Central memory CD8-positive, alpha-beta T cell (primary cell): ENCODE measurements at places on chromosomes 6 and 20.

- DNase-seq = no peak
Observed at GRCh38 chr6:157615420-157615769, 207.7 kb upstream of the SNX9 start.

DNA sequence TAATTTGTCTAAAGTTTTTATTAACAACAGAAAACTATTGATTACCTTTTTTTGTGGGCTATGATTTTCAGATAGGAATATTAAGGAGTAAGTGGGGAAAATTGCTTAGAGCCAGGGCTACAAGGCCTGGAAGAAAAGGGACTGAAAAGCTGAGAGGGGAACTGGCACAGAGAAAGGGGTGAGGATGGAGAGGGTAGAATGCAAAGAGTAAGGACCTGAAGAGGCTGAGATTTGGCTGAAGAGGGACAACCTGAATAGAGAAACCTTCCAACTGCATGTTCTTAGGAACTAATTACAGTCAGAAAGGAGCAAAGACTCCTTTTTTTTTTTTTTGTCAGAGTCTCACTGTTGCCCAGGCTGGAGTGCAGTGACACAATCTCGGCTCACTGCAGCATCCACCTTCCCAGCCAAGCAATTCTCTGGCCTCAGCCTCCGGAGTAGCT lies 16.7 kb downstream of the BTN2A1 start:
- DNase-seq = no peak

- no peak for DNase-seq
Observed at GRCh38 chr6:24926192-24926591, 9.6 kb downstream of the RIPOR2 start.

DNA sequence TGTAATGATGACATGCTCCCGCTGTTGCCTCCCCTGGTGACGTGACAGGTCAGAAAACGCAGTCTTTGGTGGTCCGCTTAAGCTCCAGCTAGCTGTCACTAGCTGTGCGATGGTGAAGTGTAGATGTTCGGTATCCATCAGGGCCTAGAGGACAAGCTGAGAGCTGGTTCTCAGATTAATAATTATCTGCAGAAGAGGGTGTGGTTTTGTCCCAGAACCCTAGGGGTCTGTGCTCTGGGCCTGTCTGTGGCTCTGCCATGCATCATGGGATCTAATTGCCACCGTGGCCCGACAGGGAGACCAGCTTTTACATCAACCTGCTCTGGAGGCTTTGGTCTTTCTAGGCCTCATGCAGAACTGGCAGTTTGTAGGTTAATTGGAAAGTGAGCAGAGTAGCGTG lies 34.1 kb downstream of the ERMARD start:
- DNase-seq = no peak

GRCh38 chr6:95248499-95248898 lies 328.8 kb upstream of the MANEA start:
- no peak for DNase-seq

- DNase-seq = no peak
Observed at GRCh38 chr6:120378582-120379220, 955.6 kb downstream of the TBC1D32 start.

- DNase-seq = no peak
Observed at GRCh38 chr6:120681204-120681603, 653.1 kb downstream of the TBC1D32 start.

- DNase-seq = no peak
Observed at GRCh38 chr20:42340368-42340767, 722.2 kb upstream of the CHD6 start.

- no peak for DNase-seq
Observed at GRCh38 chr6:17059850-17060249, 42.0 kb upstream of the STMND1 start.

- no peak for DNase-seq
Observed at GRCh38 chr6:56849896-56850295, 105.0 kb upstream of the BEND6 start.

- no peak for DNase-seq
Observed at GRCh38 chr6:167331565-167331964, 6.7 kb downstream of the TTLL2 start.

DNA sequence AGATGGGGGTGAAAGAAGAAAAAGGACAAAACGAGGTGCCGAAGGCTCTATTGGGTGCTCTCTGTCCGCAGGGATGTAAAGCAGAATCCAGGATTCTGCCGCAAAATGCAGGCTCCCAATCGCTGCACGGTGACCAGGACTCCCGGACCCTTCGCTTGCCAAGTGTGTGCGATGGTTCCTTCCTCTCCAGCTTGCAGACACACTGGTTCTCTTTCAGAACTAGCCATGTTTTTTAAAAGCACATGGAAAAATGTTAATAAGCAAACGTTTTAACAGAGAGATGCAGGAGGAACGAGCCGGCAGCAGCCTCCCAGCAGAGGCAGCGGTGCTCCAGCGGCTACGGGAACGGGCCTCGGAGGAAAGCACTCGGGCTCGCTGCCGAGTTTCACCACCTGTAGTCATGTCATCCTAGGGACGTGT lies 59.6 kb downstream of the ZNF831 start:
- no peak for DNase-seq

DNA sequence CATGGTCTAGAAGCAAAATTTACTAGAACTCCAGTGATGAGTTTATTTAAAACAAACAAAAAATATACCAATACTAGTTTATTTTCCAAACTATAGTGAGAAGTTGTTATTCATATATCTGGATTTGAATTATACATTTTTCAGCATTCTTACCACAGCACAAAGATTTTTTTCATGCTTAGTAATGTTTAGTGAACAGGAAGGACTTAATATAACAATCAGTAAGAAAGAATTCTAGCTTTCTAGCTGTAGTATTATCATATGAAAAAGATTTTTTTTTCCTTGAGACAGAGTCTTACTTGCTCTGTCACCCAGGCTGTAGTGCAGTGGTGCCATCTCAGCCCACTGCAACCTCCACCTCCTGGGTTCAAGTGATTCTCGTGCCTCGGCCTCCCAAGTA lies 13.8 kb downstream of the MARCKS start:
- no peak for DNase-seq

DNA sequence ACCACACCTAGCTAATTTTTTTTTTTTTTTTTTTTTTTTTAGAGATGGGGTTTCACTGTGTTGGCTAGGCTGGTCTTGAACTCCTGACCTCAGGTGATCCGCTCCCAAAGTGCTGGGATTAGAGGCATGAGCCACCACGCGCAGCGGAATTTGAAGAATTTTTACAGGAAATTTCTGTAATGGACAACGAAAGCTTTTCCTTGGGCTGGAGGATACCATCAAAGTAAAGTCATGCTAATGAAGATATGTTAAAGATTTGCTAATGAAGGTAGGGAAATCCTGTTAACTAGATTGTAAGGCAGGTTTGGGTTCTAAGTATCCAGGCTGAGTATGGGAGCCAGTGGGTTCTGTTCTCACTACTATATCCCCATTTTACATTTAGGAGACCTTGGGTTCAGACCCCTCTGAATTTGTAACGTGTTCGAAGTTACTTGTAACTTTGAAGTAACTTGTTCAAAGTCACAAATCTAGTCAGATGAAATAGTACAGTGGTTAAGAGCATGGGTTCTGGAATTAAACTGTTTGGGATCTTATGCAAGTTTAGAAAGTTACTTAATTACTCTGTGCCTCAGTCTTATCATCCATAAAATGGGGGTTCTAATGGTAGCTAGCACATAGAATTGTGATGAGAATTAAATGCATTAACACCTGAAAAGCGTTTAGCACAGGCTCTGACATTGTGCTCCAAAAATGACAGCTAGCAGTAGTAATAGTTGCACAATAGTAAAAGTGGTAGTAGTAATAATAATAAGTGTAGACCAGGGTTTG lies 123.4 kb upstream of the GPR6 start:
- no peak for DNase-seq

DNA sequence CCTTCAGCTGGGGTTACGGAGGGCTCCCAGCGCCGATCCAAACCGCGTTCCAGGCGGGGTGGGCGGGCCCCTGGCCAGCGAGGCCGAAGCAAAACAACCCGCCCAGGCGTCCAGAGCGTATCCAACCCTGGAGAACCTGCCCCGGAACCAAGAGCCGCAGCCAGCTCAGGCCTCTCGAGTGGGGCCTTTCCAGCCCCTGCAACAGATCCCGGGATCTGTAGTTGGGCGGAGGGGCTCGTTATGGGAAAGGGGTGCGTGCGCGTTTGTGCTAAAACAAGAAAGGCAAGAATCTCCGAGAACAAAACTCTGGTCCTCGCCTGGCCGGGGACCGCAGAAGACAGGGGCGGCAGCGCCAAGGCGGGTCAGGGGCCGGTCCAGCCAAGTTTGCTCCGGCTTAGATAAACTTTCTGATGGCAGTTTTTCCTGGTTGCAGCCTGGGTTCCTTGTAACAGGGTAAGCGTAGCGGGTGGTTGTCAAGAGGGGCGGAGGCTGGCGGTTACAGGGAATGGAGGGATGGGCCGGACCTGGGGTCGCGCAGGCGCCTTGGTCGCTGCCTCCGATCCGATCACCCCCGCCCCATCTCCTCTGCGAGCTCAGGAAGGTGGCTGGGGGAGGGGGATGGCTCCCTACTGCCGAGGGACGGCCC lies 448 bp upstream of the RIN2 start:
- DNase-seq = no peak

- no peak for DNase-seq
Observed at GRCh38 chr6:22657352-22657980, 88.1 kb downstream of the HDGFL1 start.

GRCh38 chr20:60819511-60819910 lies 432.6 kb upstream of the CDH4 start:
- DNase-seq = no peak

GRCh38 chr20:24619212-24619611 lies 149.8 kb downstream of the SYNDIG1 start:
- DNase-seq = no peak

DNA sequence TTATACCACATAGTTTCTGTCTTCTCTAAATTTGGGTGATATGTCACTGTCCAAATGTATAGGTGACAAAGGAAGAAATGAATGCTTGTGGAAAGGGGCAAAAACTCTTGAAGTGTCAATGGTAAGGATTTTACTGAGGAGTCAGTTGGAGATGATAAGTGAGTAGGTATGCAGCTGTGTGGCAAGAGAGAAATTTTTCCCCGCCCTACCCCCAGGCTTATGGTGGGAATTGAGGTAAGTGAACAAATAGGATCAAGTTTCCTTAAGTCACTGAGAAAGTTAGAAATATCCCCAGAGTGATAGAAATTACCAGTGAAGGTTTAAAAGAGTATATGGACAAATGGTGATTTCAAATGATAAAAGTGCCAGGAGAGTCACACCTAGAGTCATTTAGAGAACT lies 11.8 kb downstream of the DSE start:
- DNase-seq = no peak

DNA sequence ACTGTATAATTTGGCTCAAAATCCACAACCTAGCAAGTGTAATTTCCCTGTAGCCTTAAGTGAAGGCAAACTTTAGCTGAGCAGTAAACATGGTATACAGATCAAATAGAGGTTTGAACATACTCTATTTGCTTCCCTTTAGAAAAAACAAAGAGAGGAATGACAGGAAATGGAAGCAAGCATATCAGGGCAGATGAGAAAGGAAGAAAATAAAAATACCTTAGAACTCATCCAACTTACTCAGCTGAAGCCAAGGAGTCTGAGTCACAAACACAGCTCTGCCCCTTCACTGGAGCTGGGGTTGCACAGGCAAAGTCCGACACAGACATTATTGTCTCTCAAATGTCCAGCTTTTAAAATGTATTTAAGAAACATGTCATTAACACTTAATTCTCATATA lies 379.9 kb upstream of the IRAK1BP1 start:
- no peak for DNase-seq

- no peak for DNase-seq
Observed at GRCh38 chr6:85004361-85004995, 240.1 kb upstream of the TBX18 start.

DNA sequence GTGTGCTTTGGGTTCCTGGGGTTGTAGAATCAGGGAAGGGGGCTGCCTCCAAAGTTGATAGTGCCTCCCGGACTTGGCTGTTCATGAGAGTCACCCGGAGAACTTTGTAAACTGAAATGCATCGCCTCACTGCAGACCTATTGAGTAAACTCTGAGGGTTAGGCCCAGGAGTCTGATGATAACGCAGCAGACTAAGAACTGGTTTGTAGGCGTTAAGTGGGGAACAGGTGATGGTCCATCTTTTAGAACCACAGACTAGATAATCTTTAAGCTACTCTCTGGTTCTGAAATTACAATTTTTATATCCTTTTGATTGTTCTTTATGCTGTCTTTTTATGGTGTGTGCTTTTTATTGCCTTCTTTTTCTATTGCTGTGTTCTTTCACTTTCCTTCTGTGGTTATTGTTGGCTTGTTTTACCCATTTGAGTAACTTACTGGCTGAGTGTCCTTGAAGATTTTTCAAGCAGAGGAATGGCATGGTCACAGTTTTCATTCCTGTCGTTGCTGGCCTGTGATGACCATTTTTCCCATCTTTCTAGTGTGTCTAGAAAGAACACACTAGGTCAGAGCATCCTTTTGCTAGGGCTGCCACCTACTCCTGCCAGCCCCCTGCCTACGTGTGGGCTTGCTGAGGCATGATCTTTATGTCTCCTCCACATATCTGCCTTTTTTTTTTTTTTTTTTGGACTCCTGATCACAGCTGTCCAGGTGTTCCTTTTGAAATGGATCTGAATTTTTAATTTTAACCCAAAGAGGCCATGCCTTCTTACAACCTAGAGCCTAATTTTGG lies 30.9 kb downstream of the LRRC1 start:
- DNase-seq = no peak

DNA sequence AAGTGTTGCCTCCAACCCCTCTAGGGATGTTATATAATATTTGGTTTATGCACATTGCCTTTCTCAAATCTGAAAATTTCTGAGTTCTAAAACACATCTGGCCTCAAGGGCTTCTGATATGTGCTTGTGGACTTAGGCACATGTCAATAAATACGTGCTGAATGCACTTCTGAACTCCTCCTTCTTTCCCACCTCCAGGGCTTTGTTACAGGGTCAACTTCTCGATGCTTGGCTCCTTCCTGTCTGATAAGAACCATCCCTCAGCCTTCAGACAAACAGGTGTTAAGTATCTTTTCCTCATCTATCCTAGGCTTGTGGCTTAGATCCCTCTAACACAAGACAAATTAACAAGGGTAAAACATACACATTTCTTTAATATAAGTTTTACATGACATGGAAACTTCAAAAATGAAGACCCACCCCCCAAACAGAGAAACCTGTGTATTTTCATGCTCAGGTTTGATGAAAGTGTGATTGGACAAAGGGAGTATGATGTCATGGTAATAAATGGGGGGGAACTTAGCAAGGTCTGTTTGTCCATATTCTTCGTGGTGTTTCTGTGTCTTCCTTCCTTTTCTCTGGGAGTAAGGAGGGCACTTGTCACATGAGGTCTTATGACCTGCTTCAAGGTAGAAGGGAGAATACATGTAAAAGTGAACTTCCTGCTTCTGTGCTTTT lies 326.9 kb downstream of the CD83 start:
- DNase-seq = no peak

DNA sequence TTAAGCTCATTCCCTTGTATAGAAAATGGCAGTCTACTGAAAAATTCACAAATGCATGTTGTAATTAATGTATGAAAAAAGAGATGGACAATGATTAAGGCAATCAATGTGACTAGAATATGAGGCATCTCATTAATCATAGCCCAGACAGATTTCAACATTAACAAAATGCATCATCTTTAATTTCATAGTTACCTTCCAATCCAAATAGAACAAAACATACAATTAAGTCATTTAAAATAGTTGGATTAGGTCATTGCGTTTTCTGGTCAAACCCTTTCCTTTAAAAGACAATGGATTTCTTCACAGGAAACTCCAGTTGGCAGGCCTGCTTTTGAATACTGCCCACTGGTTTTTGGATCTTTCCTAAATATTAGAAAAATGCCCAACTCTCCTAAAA lies 203.9 kb downstream of the HAO1 start:
- DNase-seq = no peak
